CD4-positive, alpha-beta memory T cell (primary cell): ENCODE measurements at places on chromosomes 2 and 18. TPM values are rescaled to one million over a fixed set of nuclear protein-coding genes. Genes with fewer than 3 reads are reported as not detected.

ZNF385B gene
- not detected for total RNA-seq

HOXD11 gene
- not detected for total RNA-seq

EVX2 gene
- total RNA-seq, result not detected

HK2 gene
- 7.3 TPM for total RNA-seq

SERPINB8 gene
- 16.3 TPM for total RNA-seq

OTOF gene
- total RNA-seq, result 0.84 TPM

IMPACT gene
- total RNA-seq, result 12.5 TPM

PLEK gene
- total RNA-seq, result 10.7 TPM

LYPD1 gene
- not detected for total RNA-seq
